ENCODE measurements at places on chromosomes 12 and 14.
A peak's percentile ranks its signal among the peaks of the same experiment; 100 is the strongest.

DNA sequence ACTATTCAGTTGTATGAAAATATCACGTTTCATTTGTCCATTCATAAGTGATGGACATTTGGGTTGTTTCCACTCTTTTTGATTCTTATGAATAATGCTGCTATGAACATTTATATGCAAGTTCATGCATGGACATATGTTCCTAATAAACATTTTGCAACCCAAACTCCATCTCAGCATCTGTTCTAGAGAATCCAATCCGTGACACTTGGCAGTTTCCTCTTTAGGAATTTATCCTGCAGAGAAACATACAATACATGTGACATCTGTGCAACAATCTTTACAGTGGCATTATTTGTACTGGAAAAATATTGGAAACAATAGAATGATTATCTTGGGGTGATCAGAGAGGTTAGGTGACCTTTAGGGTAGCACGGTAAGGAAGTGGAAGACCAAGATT lies 290.8 kb upstream of the SRRM4 start:
- no peak for DNase-seq

DNA sequence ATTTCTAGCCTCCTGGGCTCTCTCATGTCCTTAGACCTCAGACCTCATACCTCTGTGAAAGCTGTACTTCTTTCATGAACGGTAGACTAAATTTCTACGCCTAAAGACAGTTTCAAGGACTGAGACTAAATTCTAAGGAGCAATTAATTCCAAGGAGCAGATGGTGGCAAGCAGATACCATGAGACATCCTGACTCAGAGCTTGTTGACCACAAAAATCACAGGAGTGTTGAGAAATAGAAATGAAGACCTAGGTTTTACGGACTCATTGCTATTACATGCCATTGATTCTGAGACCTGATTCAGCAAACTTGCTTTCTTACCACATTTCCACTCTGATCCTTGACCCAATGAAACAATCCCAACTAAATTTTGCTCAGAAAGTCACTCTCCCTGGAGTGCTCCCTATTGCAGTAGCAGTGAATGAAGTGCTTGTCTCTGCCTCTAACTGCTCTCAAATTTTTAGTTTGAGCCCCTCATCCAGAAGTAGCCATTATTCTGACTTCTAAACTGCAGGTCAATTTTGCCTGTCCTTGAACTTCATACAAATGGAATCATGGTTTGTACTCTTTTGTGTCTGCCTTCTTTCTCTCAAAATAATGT lies 52.0 kb downstream of the PEX5 start:
- no peak for DNase-seq

DNA sequence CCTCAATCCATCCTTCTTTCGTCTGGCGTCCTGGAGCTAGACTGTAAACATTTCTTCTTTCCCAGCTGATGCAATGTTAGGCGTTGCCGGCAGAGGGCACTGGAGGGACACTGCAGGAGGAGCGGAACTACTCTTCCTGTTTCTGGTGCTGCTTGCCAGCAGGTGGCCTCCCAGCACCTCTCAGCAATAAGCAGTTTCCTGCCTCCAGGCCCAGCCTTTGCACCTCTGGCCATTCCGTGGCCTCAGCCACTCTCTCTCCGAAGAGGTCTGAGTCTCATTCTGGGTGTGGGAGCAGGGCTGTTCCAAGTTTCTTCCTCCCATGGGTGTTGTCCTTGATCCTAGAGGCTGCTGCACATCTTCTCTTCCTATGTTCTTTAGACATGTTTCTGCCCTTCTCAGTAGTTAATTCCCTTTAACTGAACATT lies 7.5 kb upstream of the ASPG start:
- DNase-seq = peak; percentile 76

- no peak for DNase-seq
Measured at GRCh38 chr12:104414581-104415341, 42.0 kb upstream of the CHST11 start.

- no peak for DNase-seq
Measured at GRCh38 chr12:39966256-39966655, 139.6 kb downstream of the SLC2A13 start.

DNA sequence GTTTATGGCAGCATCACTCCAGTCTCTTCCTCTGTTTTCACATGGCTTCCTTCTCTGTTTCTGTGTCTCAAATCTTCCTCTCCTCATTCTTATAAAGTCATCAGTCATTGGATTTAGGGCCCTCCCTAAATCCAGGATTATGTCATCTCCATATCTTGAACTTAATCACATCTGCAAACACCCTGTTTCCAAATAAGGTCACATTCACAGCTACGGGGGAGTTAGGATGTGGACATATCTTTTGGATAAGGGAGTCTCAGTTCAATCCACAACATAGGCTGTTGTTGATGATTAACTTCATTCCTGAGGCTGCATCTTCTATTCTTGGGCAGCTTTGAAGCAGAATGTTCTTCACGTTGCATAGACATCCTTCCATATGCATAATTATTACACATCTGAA lies 40.3 kb upstream of the NTF3 start:
- no peak for DNase-seq

All from activated T-cell treated with anti-CD3 and anti-CD28 coated beads for 24 hours (primary cell).